ENCODE measurements at places on chromosomes 7 and 10.
A peak's percentile ranks its signal among the peaks of the same experiment; 100 is the strongest.

- DNase-seq = no peak
These were observed 1083.1 kb downstream of the KCNMA1 start for GRCh38 chr10:76554478-76554877.

GRCh38 chr7:131899271-131900030 lies 343.0 kb upstream of the PODXL start:
- no peak for DNase-seq

GRCh38 chr10:48900371-48900801 lies 39.3 kb downstream of the LRRC18 start:
- DNase-seq = no peak

DNA sequence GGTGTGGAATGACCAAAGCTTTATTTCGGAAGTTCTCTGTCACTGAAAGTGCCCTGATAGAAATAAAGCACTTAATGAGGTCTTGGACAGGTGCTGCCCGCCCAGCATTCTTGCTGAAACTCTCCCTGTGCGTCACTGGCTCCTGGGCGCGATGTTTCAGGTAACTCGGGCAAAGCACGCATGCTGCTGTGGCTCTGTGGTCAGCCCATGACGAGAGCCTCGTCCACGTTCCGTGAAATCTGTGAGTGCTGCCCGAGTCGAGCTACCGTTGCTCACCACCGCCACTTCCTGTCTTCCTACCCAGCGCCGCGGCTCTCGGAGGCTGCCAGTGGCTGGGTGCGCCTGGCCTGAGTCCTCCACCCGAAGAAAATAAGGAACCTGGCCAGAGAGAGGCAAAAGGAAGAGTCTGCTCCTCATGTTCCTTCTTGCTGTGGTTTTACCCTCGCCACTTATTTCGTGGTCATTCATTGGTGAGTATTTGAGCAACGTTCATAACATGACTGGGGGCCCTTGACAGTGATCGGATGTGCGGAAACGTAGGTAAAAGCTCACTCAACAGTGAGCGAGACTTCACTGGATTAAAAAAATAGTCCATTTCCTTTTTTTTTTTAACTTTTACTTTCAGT lies 95.5 kb downstream of the MAP3K8 start:
- DNase-seq = peak; percentile 51

DNA sequence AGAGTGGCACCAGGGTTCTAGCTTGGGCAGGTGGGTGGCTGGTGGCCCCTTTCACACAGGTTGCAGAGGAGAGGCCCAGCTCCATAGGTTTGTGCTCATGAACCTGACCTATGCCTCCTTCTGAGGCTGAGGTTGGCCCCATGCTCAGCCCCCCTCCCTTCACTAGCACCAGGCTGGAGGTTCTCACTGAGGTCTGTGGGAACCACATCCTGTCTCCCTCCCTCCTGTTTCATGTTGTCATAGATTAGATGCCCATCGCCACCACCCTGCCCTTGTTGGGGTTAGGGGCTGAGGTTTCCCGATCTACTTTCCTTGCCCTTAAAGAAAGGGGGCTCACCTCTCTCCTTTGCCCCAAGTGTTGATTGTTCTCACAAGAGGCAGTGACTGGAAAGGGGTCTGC lies 14.7 kb downstream of the NEUROG3 start:
- no peak for DNase-seq

DNA sequence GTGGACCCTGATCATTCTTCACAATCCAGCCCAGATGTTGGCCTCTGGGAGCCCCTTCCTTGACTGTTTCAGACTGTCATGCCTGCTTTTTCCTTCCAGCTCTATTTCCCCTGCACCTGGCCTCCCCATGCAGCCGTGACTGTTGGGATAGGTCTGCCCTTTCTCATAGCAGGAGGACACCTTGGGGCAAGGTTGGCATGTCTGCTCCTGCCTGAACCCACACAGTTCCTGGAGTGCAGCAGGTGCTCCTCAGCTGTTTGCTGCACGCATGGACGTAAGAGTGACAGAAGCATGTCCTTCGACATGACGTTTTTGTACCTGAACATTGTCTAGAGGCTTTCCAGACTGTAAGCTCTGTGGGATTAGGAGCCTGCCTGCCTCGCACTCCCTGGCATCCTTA lies 24.0 kb downstream of the POR start:
- no peak for DNase-seq

GRCh38 chr10:110399965-110400933 lies 95.5 kb upstream of the SMNDC1 start:
- DNase-seq = no peak

GRCh38 chr7:108037741-108038140 lies 34.8 kb upstream of the LAMB1 start:
- DNase-seq = no peak

DNA sequence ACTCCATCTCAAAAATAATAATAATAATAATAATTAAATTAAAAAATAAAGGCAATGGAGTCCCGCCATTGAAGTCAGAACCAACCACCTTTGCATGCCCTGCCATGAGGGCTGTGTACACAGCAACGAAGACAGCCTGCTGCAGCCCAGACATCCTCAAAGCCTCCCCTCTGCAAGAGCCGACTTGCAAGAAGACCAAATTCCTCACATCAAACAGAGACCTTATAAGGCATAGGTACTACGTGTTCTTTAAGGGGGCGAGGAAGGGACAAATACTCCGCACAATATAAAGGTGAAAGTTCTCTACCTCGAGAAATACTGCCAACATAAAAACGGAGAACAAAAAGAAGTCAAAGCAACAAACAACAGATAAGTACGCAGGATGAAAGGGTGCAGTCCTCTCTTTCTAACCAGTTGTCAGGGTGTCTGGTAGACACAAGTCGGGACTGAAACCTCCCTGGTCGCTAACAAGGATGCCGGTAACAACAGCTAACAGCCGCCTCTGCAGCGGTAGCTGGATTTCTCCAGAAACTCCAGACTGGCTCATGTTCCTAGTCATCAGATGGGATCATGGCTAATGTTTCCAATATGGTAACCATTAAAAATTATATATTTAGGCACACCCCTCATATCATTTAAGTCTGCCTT lies 23.6 kb downstream of the FGFR2 start:
- no peak for DNase-seq

DNA sequence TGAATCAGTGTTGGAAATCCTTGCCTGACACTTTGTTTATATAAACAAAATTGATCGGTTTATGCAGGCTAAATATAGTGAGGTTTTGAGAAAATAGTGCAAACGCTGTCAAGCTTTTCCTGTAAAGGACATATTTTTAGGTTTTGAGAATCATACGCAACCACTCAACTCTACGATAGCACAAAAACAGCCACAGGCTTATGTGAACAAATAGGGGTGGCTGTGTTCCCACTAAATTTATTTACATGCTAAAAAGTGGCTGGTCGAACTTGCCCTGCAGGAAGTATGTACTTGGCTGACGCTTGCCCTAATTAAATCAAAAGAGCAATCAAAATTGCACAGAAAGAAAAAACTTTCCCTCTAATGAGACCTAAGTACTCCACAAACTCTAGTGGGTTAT lies 234.7 kb upstream of the CACNA2D1 start:
- DNase-seq = no peak

DNA sequence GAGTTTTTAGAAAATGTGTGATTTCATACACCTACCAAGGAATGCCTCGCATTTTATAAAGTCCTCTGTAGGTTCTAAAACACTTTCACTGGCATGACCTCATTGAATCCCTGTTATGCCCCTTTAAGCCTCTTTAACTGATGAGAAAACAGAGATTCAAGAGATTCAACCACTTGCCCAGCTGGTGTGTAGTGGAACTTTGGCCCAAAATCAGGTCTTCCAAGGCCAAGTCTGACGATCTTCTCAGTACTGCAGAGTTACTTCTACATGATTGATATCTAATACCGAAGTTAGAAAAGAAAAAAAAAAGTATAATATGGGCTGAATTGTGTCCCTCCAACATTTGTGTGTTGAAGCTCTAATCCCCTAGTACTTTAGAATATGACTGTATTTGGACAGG lies 202.0 kb downstream of the WDR11 start:
- DNase-seq = no peak

DNA sequence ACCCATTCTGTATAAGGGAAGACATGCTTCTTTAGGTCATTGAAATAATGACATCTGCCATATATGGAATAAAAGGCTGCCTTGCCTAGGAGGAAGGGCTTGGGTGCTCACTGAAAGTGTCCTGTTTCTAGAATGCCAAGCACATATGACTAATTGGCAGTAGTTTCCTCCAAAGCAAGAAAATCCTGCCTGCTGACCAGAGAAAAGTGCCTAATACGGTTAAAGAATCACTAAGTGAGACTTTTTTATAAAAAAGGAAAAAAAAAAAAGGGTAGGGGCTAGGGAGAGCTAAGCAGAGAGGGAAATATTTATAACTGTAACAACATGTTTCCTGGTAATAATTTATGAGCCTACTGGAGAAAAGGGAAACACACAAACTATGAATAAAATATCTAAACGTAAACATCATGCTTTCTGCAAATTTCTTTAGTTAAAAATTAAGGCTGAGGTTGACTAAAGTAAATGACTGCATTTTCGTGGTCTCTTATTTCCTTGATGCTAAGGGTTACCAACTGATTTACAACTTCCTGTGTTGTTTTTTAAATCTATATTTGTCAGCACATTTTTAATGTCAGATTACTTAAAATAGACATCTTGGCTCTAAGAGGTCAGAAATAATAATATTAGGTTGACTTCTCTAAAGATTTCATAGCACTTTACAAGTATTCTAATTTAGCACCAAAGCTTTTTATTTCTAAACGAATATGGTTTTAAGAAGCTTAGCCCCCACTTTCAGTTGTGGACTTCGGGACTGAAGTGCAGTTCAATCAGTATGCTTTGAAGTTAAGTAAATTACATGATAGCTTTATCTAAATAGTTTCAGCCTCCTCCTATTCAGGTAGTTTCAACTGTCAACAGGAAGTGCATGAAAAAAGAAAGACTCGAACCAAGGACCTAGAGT lies 89.6 kb downstream of the CABCOCO1 start:
- DNase-seq = no peak

DNA sequence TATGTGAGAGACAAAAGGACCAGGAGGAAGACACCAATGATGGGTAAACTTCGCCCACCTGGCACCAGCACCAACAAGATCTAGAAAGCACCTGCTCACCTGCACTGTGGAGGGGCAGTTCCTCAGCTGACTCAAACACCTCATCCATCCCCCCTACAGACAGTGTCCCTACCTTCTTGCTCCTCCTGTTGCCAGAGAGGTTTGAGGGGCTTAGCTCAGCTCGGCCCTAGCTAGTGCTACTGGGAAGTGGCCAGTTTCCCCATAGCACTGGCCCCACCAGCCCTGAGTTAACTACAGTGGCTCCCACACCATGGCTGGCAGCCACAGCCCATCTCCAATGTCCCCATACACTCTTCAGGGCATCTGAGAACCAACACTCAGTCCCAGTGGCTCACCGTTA lies 70.8 kb downstream of the GRID1 start:
- DNase-seq = no peak

DNA sequence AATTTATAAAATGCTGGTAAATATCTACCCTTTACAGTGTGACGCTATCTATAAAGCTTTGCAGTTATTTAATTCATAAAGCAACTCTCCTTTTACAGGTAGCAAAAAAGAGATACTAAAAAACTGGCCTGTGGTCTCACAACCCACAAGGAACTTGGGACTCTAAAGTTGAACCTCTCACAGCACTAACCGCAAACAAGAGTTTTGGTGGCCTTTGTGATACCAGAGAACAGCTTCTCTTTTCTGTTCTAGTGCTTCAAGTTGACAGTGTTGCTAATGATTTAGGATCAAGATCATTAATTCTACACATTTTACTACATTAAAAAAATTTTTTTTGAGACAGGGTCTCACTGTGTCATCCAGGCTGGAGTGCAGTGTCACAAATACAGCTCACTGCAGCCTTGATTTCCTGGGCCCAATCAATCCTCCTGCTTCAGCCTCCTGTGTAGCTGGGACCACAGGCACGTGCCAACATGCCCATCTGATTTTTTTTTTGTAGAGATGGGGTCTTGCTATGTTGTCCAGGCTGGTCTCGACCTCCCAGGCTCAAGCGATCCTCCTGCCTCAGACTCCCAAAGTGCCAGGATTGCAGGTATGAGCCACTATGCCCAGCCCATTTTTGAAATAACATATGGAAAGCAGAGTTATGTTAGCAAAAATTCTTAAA lies 56.0 kb upstream of the ST8SIA6 start:
- DNase-seq = no peak

- no peak for DNase-seq
These were observed 571.2 kb downstream of the PTPRN2 start for GRCh38 chr7:158016180-158017097.

DNA sequence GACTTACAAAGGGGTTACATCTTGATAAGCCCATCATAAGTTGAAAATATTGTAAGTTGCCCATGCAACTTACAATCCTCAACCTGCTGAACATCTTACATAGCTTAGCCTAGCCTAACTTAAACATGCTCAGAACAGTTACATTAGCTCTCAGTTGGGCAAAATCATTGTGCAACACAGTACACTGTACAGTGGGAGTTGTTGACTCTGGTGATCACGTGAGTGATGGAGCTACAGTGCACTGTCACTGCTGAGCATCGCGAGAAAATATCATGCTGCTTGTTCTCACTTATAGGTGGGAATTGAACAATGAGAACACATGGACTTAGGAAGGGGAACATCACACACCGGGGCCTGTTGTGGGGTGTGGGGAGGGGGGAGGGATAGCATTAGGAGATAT lies 214.9 kb upstream of the ZMIZ1 start:
- no peak for DNase-seq

- DNase-seq = no peak
These were observed 44.3 kb downstream of the HOXA1 start for GRCh38 chr7:27051451-27051850.

DNA sequence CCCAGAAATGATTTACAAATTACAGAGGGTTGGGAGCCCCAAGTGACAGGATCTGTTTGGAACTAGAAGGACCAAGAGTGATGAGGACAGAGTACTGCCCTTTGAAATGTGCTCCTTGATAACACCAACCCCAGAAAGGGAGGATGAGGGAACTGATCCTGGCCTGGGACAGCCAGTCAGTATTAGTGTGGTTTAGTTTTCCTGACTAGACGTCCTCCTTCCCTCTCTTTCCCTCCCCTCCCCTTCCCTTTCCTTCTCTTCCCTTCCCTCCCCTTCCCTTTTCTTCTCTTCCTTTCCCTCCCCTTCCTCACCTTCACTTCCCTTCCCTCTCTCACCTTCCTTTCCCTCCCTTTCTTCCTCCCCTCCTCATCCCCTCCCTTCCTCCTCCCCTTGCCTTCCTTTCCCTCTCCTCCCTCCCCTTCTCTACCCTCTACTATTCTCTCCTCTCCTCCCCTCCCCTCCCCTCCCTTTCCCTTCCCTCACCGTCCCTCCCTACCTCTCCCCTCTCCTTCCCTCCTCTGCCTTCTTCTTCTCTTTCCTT lies 31.0 kb upstream of the BICC1 start:
- no peak for DNase-seq

- no peak for DNase-seq
These were observed 10.1 kb downstream of the ABCB1 start for GRCh38 chr7:87590578-87590977.

GRCh38 chr7:48964074-48964473 lies 39.7 kb downstream of the CDC14C start:
- DNase-seq = no peak

DNA sequence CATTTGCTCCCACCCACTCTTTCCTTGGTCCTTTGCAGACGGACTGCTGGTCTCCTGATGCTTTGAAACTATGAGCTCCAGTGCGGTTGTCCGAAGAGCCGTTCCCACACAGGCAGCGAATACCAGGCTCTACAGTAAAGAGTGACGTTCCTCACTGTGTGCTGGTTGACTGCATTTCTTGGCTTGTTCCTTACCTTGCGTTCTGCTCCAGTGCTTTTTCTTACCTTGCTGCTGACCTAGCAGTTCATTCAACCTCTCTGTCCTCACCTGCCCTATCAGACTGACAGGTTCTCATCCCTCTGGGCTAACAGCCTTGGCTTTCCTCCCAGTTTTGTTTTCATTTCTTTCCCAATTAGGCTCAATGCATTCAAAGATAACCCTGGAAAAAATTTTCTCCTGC lies 214.8 kb downstream of the TMEM178B start:
- DNase-seq = no peak

All from activated CD4-positive, alpha-beta T cell treated with anti-CD3 and anti-CD28 coated beads, Interleukin-2, amount 50 U/mL, for 24 hours (primary cell).